Esophagus squamous epithelium (tissue), 5 donors: ENCODE measurements at places on chromosomes 12 and 14. TPM values are rescaled to one million over a fixed set of nuclear protein-coding genes. Genes with fewer than 3 reads are reported as not detected.

Gene GDF3
- total RNA-seq, result not detected

Gene C3AR1
- total RNA-seq, result 9.5 TPM

Gene LRRIQ1
- total RNA-seq, result 0.09 TPM

Gene TPPP2
- total RNA-seq, result not detected

Gene OTUB2
- 2.1 TPM for total RNA-seq

Gene AQP5
- total RNA-seq, result 42.2 TPM

Gene PLEKHD1
- total RNA-seq, result 0.19 TPM

Gene ANG
- 1.4 TPM for total RNA-seq

Gene KRT3
- total RNA-seq, result 1.1 TPM

Gene SMIM41
- total RNA-seq, result not detected

Gene CAPS2
- total RNA-seq, result 9.2 TPM

GRCh38 chr12:127239781-127240180 is 1027.2 kb upstream of the TMEM132C start:
- no peaks in the 10 kb centered on the region for H3K27me3 ChIP-seq
- H3K4me1 ChIP-seq, result no peaks in the 10 kb centered on the region
- H3K4me3 ChIP-seq, result no peak overlapping the region
- H3K36me3 ChIP-seq, result no peaks in the 10 kb centered on the region
- no peak for DNase-seq

GRCh38 chr12:60803147-60803546 is 1207.3 kb downstream of the SLC16A7 start:
- H3K27ac ChIP-seq, result no peak overlapping the region
- no peaks in the 10 kb centered on the region for H3K27me3 ChIP-seq
- no peaks in the 10 kb centered on the region for H3K4me1 ChIP-seq
- no peak for DNase-seq

- H3K36me3 ChIP-seq, result no peaks in the 10 kb centered on the region
- H3K27ac ChIP-seq, result no peak overlapping the region
- H3K4me1 ChIP-seq, result no peaks in the 10 kb centered on the region
- no peak overlapping the region for H3K4me3 ChIP-seq
Observed at GRCh38 chr12:41992022-41992421, 152.7 kb downstream of the GXYLT1 start.

GRCh38 chr14:89207925-89208328 is 209.1 kb downstream of the FOXN3 start:
- H3K27me3 ChIP-seq, result no peaks in the 10 kb centered on the region
- peak overlapping the region; percentile 22 for H3K27ac ChIP-seq
- peaks cover 24% of the 10 kb centered on the region for H3K36me3 ChIP-seq
- H3K4me3 ChIP-seq, result no peak overlapping the region
- DNase-seq, result no peak
- H3K4me1 ChIP-seq, result peaks cover 57% of the 10 kb centered on the region

- H3K4me1 ChIP-seq, result no peaks in the 10 kb centered on the region
- no peaks in the 10 kb centered on the region for H3K27me3 ChIP-seq
- H3K27ac ChIP-seq, result no peak overlapping the region
- DNase-seq, result no peak
- no peaks in the 10 kb centered on the region for H3K36me3 ChIP-seq
Observed at GRCh38 chr14:72766296-72766695, 127.6 kb downstream of the DPF3 start.

- no peak overlapping the region for H3K27ac ChIP-seq
- DNase-seq, result no peak
- H3K4me3 ChIP-seq, result no peak overlapping the region
- H3K27me3 ChIP-seq, result no peaks in the 10 kb centered on the region
Observed at GRCh38 chr14:88045705-88046104, 40.8 kb downstream of the GPR65 start.

- H3K36me3 ChIP-seq, result no peaks in the 10 kb centered on the region
- H3K27me3 ChIP-seq, result no peaks in the 10 kb centered on the region
- no peaks in the 10 kb centered on the region for H3K4me1 ChIP-seq
- no peak for DNase-seq
Observed at GRCh38 chr12:93008044-93008778, 79.1 kb upstream of the EEA1 start.

DNA sequence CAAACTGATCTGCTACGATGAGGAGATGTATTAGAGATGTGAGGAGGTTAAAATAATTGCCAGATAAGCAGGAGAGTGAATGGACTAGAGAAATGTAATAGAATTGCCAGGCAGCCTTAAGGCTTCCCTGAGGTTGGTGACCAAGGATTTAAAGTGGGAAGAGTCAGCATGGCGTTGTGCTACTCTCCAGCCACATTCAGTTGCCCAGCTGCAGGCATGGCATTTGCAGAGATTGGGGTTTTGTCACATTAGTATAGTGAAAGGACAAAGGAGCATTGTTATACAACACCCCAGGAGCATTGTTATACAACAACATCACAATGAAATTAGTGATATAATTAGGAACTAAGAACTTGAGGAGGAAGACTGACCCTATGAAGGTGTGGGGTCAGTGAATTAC is 31.7 kb downstream of the MARK3 start:
- no peak overlapping the region for H3K4me3 ChIP-seq
- H3K27ac ChIP-seq, result no peak overlapping the region
- DNase-seq, result no peak
- H3K4me1 ChIP-seq, result peaks cover 17% of the 10 kb centered on the region
- H3K36me3 ChIP-seq, result no peaks in the 10 kb centered on the region

DNA sequence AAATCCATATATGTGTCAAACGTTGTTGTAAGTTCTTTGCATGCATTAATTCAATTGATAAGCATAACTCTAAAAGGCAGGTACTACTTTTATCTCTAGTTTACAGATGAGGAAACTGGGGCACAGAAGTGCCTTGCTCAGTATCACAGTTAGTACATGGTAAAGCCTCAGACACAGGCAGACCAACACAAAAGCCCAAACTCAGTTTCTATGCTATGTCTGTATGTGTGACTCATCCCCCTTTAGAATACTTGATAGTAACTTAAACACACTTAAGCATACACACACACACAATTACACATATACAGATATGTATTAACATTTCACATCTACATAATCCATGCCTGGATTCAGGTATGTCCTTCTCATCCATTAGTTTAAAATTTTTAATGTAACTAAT is 88.0 kb downstream of the EPS8 start:
- no peaks in the 10 kb centered on the region for H3K27me3 ChIP-seq
- H3K27ac ChIP-seq, result peak overlapping the region; percentile 79
- no peaks in the 10 kb centered on the region for H3K4me1 ChIP-seq
- no peak overlapping the region for H3K4me3 ChIP-seq
- DNase-seq, result no peak

- H3K27ac ChIP-seq, result no peak overlapping the region
- DNase-seq, result no peak
- H3K36me3 ChIP-seq, result no peaks in the 10 kb centered on the region
- peaks cover 26% of the 10 kb centered on the region for H3K27me3 ChIP-seq
Observed at GRCh38 chr12:130482448-130482847, 144.8 kb downstream of the PIWIL1 start.

- H3K4me3 ChIP-seq, result no peak overlapping the region
- H3K4me1 ChIP-seq, result peaks cover under 1% of the 10 kb centered on the region
- peak overlapping the region; percentile 69 for H3K27ac ChIP-seq
- no peaks in the 10 kb centered on the region for H3K36me3 ChIP-seq
- no peak for DNase-seq
Observed at GRCh38 chr12:47207340-47207717, 127.6 kb upstream of the AMIGO2 start.

DNA sequence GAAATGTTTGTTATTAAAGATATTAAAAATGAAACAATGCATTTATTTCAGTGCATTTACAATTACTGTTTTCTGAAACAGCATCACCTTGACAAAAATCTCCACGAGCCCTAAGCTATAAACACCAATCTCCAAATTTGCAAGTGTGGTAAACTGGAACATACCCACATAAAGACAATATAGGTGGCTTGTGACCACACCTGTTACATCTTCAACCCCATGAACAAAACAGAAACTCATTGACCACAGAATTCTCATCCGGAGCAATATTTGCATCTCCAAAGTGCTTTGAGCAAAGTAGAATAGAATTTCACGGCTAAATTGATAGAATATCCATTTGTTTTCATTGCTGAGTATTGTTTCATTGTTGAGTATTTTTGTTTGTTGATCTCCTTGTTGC is 375.2 kb upstream of the FLRT2 start:
- H3K27me3 ChIP-seq, result no peaks in the 10 kb centered on the region
- no peaks in the 10 kb centered on the region for H3K36me3 ChIP-seq
- no peak overlapping the region for H3K27ac ChIP-seq
- DNase-seq, result no peak
- no peaks in the 10 kb centered on the region for H3K4me1 ChIP-seq

DNA sequence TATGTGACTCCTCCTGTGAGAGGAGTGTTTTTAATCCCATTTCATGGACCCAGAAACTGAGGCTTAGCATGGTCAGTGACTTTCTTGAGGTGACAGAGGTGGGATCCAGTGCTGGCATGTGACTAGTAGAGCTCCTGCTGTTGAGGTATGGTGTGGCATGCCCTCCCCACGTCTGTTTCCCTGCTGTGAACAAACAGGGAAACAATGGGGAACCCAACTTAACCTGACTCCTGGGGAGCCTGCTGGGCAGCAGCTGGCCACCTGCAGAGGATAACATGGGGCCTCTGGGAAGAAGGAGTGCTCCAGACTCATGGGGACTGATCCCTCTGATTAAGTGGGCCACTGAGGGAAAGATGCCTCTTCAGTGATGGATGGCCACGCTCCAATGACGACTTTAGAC is 114.0 kb downstream of the BEGAIN start:
- H3K27ac ChIP-seq, result no peak overlapping the region
- no peaks in the 10 kb centered on the region for H3K27me3 ChIP-seq
- no peak overlapping the region for H3K4me3 ChIP-seq
- no peaks in the 10 kb centered on the region for H3K36me3 ChIP-seq
- no peaks in the 10 kb centered on the region for H3K4me1 ChIP-seq

- H3K36me3 ChIP-seq, result peaks cover 4% of the 10 kb centered on the region
- H3K4me1 ChIP-seq, result no peaks in the 10 kb centered on the region
- no peak for DNase-seq
- H3K27me3 ChIP-seq, result no peaks in the 10 kb centered on the region
- no peak overlapping the region for H3K4me3 ChIP-seq
Observed at GRCh38 chr12:132834181-132834711, 5.6 kb upstream of the GOLGA3 start.

DNA sequence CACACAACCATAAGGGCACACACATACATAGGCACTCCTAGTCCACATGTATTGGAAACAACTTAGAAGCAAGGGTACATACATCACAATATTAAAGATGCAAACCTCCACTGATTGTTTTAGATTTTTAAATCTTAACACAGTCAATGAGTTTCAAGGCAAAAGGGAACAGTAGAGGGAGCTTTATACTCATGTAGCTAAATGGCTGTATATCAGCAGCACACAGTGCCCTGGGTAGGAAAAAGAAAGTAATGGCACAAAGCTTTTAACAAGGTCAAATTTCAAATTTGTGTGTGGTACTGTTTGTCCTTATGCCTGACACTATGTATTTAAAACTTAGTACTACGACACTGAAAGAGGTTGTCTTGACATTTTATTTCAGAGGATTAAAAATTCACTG is 262.0 kb downstream of the MED13L start:
- no peaks in the 10 kb centered on the region for H3K4me1 ChIP-seq
- H3K36me3 ChIP-seq, result peaks cover 83% of the 10 kb centered on the region
- no peak for DNase-seq
- H3K27ac ChIP-seq, result no peak overlapping the region

DNA sequence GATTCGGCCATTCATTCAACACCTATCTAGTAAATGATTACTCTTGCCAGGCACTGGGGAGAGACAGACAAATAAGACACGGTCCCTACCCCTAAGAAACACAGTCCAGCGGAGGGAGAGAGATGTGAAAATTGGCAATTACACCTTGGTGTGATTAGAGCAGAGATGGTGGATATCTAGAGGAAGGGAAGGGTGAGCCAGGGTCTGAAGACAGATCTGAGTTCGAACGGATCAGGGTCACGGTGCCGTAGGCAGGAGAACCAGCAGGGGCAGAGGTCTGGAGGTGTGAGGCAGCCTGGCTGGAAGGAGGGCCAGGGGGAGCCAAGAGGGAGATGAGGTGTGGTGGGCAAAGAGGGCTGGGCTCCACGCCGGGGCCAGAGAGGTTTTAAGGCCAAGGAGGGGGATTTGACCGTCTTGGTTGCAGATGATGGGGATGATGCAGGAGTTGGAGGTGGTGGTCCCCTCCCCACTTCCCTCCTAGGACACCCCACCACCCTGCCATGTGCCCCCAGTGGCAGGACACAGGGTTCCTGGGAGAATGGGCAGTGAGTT is 27.1 kb downstream of the FAM222A start:
- H3K27me3 ChIP-seq, result no peaks in the 10 kb centered on the region
- no peak for DNase-seq
- H3K36me3 ChIP-seq, result no peaks in the 10 kb centered on the region
- no peak overlapping the region for H3K27ac ChIP-seq
- H3K4me3 ChIP-seq, result no peak overlapping the region
- H3K4me1 ChIP-seq, result no peaks in the 10 kb centered on the region

GRCh38 chr12:132189378-132190011 is 45.2 kb downstream of the NOC4L start:
- no peaks in the 10 kb centered on the region for H3K27me3 ChIP-seq
- H3K4me1 ChIP-seq, result peaks cover 15% of the 10 kb centered on the region
- DNase-seq, result peak; percentile 37
- H3K27ac ChIP-seq, result peak overlapping the region; percentile 32
- H3K36me3 ChIP-seq, result no peaks in the 10 kb centered on the region

DNA sequence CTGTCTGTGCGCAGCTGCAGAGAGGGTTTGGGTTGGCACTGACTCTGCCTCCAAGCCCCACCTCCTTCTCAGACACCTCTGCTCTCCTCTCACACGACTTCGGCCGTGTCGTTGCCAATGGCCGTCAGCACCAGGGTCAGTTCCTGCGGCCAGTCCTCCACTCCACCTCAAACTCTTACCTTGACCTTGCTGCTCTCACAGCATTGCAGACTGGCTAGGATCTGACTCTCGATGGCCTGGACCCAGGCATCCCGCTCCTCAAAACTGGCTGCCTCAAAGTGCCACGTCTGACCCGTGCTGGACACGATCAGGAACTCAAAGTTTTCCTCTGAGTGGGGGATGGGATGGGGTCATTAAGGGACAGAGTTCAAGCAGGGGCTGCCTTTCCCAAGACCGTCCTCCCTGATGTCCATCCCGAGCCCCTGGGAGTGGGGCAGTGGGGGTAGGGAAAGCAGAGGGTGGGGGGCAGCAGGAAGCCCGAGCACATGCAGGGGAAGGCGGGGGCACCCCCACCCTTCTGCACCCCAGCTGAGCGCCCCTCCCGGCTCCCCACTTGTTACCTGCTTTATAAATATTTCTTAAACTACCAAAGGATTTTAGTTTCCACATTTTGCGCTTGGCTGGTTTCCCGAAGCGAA is 10.7 kb downstream of the AGAP2 start:
- no peak for DNase-seq
- H3K4me3 ChIP-seq, result no peak overlapping the region
- no peaks in the 10 kb centered on the region for H3K27me3 ChIP-seq
- peaks cover 15% of the 10 kb centered on the region for H3K4me1 ChIP-seq

DNA sequence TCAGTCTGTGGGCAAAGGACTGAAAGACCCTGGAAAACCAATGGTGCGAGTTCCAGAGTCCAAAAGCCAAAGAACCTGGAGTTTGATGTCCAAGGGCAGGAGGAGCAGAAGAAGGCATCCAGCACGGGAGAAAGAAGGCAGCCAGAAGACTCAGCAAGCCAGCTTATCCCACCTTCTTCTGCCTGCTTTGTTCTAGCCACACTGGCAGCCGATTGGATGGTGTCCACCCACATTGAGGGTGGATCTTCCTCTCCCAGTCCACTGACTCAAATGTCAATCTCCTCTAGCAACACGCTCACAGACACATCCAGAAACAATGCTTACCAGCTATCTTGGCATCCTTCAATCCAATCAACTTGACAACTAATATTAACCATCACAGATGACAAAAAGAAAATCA is 57.2 kb upstream of the CAPRIN2 start:
- no peaks in the 10 kb centered on the region for H3K36me3 ChIP-seq
- no peaks in the 10 kb centered on the region for H3K27me3 ChIP-seq
- no peaks in the 10 kb centered on the region for H3K4me1 ChIP-seq
- DNase-seq, result no peak
- no peak overlapping the region for H3K27ac ChIP-seq
